ENCODE measurements at places on chromosomes 5 and 9.

DNA sequence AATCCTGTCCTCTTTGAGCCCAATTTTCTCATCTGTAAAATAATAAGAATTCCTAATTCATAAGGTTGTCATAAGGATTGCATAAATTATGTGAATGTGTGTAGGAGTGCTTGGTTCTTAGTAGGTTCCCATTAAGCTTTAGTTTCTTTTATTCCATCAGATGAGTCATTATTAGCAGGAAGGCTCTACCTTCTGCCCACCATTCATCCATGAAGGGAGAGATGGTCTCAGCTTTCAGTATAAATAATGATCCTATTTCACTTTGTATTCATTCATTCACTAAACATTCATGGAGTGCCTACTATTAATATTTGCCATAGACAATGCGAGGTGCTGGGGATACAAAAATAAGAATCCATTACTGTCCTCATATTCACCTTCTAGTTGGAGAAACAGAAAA is 3.0 kb downstream of the CMYA5 start:
- no peak for DNase-seq

DNA sequence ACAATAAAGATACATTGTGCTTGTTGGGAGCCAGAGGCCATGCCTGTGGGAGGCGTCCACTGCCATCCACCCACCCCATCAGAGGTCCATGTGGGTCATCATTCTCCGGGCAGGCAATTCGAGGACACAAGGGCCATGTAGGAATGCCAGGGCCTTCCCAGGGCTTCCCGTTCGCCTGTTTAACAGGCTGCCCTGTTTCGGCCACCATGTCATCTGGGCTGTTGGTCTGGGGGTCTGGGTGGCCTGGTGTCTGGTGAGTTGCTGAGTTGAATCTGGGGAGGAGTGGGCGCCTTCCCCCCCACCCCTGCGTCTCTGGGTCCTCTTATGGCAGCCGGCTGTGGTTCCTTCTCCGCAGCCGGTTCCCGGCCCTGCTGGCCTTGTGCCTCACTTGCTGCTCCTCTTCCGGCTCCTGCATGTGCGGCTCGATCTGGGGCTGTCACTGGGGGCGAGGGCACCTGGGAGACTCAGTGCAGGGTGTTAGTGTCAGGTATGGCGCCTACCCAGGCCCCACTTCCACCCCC is 117.4 kb downstream of the WNK2 start:
- no peak for DNase-seq

DNA sequence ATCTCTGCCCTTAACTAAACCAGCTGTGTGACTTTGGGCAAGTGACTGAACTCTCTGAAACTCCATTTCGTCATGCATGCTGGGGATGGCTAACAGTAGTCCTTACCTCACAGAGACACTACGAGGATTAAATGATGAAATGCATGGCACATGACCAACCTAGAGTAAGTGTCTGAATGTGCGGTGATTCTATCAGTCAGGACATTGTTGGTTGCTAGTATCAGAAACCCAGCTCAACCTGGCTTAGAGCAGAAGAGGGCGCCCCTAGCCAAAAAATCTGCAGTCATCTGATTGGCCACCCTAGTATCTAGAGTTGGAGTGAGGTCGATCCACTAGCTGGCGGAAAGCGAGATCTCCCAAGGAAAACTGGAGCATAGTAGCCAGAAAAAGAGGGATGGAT is 25.2 kb downstream of the NEURL1B start:
- no peak for DNase-seq

GRCh38 chr5:10735569-10736276 is 25.3 kb downstream of the DAP start:
- peak; percentile 32 for DNase-seq

GRCh38 chr9:69542942-69543704 is 129.0 kb downstream of the APBA1 start:
- DNase-seq, result no peak

DNA sequence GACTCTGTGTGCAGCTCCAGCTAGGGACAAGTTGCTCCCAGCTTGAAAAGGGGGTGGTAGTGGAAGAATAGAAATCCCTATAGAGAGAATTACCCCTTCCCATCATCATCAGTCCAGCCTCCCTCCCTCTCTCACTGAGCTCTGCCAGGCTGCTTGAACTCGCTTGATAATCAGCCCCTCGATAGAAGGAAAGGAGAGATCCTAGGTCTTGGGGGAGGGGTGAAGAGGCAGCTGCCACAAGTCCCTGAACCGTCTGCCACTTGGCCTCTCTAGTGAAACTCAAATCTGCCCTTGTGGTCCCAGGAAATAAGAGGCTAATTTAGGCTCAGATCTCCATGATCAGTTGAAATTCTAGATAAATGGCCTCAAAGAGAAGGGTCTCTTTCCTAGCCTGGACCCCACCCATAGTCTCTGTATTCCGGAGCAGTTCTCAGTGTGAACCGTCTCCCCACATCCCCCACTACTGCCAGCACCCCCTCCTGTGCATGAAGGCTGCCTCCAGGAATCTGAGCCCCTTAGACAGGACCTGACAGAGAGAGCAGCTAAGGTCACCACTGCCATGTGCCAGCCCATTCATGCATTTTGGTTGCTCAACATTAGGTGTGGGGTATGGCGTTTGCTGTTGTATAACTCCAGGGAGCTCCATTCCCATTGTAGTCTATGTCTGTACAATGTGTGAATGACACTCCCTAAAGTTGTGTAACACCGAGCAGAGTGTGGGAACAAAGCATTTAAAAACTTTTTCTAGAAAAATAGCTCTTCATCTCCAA is 5.5 kb downstream of the DNAJB5 start:
- no peak for DNase-seq

DNA sequence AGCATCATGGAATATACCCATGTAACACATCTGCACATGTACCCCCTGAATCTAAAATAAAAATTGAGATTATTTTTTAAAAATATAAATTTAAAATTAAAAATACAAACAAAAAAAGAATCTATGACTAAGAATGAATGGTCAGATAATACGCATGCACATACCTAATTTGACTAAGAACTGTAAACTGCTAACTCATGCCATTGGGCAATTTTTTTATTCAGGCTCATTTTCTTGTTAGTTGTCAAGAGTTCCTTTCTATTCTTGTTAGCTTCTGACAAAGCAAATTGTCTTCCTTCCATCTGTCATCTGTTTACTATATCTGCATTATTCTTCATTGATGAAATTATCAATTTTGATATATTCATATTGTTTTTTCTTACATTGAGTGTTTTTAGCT is 69.5 kb upstream of the HAND1 start:
- no peak for DNase-seq

DNA sequence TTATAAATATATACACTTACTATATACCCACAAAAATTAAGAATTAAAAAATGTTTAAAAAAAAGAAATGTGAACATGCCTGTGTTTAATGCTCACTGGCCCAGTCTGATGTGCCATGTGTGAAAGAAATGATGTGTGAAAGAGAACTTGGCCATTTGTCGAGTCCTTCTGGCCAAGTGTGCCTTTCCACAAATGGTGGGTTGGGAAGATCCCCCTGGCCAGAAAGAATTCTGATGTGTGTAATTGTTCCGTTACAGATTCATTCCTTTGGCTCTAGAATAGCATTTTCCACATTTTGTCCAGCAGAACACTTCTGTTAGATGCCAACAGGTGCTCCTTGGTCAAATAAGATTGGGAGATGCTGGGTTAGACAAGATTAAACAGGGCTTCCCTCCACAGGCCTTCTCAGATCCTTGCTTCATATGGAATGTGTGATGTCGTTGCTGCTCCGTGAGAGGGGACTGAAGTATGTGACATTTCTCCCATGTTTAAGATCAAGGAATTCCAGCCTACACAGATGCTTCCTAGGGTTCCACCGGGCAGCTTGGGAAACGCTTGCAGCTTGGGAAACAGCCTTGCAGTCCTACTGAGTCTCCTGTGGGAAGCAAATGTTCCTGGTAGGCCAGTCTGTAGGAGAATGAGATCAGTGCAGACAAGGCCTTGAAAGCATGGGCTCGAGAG is 32.1 kb downstream of the GDNF start:
- DNase-seq, result no peak

GRCh38 chr5:51632793-51633192 is 249.5 kb downstream of the ISL1 start:
- DNase-seq, result no peak

DNA sequence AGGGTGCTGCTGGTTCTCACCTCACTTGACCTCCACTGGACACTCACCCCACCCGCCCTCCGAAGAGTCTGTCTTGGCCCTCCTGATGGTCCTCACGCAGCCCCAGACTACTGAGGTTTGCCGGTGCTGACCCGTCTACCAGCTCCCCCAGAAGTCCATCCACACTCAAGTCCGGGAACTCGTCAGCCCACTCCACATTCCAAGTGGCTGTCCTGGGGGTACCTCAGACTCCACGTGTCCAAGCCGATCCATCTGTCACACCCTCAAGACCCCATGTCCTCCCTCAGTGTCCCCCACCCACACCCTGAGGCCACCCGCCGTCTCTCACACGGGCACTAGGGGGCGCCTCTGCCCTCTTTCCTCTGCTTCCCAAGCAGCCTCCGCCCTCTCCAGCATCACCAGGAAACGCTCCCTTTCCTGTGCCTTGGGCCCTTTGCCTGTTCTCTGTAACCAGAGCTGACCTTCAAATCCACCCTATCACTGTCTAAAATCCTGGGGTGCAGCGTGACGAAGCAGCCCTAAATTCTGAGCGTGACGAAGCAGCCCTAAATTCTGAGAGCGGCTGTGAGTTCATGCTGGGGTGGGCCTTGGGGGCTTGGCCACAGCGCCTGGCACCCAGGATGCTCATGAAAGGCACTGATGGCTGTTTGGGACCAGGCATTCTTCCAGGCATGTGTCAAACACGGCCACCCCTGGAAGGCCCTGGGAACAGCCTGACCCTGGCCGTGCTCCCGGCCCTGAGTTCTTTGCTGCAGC is 95.7 kb downstream of the KCNT1 start:
- no peak for DNase-seq

DNA sequence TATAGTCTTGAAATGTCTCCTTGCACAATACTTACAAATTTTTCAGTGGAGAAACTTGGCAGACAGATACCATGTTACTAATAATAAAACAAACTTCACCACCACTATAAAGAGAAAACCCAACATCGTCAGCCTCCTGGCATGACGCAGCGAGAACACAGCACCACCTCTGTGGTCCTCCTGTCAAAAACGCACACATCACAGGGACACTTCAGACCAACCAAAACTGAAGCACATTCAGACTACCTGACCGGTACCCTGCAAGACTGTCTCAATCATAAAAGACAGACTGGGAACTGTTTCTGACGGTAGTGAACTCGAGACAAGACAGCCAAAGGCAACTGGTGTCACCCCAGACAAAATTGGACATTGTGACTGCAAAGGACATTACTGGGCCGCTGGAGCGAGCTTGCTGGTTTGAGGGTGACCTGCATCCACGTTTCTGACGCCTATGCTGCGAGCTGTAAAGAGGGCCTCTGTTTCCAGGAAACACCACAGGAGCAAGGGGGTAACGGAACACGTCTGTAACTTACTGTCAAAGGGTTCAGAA is 34.4 kb downstream of the NSUN2 start:
- DNase-seq, result no peak

GRCh38 chr9:129323376-129323998 is 145.4 kb upstream of the IER5L start:
- no peak for DNase-seq

- no peak for DNase-seq
Measured at GRCh38 chr5:157343842-157344790, 78.2 kb downstream of the CYFIP2 start.

- DNase-seq, result no peak
Measured at GRCh38 chr5:108093186-108093585, 288.7 kb downstream of the FBXL17 start.

GRCh38 chr5:96427824-96428223 is 5.2 kb downstream of the PCSK1 start:
- no peak for DNase-seq

DNA sequence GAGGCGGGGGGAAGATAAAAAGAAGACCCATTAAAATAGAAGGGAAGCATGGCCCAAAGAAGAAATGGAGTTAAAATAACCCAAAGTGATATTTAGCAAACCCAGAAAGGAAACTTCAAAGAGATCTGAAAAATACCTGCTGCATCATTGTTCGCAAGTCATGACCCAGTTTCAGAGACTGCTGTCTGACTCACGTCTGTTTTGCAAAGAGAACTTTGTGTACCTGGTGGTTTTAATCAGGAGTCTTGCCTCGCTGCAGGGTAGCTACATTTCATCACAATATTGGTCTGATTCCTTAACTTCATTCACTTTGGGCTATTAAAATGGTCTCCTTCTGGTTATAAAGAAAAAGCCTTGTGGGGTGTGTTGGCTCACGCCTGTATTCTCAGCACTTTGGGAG is 461.1 kb upstream of the DAP start:
- DNase-seq, result no peak

GRCh38 chr5:140351609-140352334 is 5.4 kb upstream of the HBEGF start:
- DNase-seq, result no peak

DNA sequence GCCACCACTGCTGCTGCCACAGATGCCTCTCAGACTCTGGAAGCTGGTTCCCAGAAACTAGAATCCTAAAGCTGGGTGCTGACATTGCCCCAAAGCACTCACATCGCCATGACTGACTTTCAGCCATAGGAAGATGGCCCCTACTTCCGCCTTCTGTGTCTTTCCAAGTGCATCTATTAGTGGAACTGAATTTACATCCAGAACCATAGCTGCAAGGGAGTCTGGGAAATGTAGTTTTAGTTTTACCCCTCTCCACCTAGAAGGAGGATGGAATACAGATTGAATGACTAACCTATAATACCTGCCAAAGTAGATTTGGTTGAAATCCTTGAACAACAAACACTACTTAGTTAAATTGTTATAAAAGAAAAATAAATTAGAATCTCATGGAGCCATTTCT is 118.8 kb downstream of the RASGRF2 start:
- no peak for DNase-seq

GRCh38 chr5:100761192-100761591 is 141.9 kb downstream of the ST8SIA4 start:
- no peak for DNase-seq

DNA sequence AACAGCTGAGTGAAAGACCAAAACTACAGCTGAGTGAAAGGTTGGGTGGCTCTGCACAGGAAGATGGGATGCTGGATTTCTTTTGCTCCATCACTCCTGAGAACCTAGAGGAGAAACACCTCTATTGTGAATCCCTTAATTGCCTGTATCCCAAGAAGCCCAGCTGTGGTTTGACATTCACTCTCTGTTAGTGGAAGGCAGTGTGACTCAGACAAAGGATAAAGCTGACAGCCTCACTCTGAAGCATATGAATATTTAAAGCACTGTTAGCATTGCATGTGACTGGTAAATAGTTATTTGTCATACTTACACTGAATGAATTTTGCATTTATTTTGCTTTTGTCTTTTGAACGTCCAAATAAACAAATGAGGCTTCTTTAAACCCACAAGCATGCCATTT is 367.1 kb upstream of the RIOK2 start:
- DNase-seq, result no peak

DNA sequence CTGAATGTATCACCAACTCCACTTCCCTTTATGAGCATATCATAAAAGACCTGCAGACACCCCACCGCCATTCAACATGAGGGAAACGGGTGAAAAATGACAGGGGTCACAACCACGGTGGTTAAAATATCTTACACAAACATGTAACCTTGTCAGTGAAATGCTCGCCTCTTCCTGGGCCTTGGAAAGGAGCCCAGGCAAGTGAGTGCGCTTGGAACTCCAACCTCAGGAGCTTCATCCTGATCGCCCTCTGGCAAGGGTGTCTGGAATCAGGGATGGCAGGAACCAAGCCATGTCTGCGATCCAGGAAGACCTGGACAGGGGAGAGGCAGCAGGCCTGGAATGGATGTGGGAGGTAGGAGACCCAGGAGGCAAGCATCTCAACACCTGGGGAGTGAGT is 282.7 kb downstream of the GAS1 start:
- DNase-seq, result no peak

- no peak for DNase-seq
Measured at GRCh38 chr9:69549310-69550202, 122.6 kb downstream of the APBA1 start.
